ENCODE measurements at places on chromosomes 2 and 18. TPM values are rescaled to one million over a fixed set of nuclear protein-coding genes. Genes with fewer than 3 reads are reported as not detected.

DNA sequence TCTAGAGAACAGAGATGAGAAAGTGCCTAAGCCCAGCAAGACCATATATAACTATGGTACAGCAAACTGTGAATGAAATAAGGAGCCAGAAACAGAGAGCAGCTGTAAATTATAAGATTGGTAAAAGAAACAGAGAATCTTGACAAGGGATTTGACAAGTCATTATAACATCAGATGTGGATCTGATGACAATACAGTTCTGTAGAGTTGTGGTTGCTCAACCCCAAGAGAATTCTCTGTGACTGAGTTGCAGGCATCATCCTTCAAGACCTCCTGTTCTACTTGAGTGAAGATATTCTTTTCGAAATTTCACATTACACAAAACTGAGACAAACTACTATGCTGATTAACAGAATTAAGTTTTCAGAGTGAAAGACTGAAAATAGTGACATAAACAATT lies 343.1 kb upstream of the SLC39A10 start:
- DNase-seq, result no peak

The FZD7 gene
- total RNA-seq, result 10.5 TPM

DNA sequence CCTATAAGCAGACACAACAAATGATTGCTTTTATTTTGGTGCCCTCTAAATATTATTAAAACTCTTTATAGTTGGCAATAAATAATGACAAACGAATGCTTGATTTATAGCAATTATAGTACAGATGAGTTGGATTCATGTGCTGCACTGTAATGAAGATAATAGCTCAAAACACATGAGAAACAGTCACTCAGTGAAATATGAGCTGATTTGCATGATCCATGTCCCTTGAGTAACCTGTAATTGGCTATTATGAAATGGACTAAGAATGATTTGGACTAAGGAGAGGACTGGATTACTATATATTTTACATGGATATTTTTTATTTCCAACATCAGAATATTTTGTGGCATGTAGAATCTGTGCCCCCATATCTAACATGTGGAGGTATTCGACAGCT lies 365.6 kb upstream of the UBE2E3 start:
- DNase-seq, result no peak

GRCh38 chr18:21450913-21451312 lies 149.6 kb downstream of the ESCO1 start:
- no peak for DNase-seq

DNA sequence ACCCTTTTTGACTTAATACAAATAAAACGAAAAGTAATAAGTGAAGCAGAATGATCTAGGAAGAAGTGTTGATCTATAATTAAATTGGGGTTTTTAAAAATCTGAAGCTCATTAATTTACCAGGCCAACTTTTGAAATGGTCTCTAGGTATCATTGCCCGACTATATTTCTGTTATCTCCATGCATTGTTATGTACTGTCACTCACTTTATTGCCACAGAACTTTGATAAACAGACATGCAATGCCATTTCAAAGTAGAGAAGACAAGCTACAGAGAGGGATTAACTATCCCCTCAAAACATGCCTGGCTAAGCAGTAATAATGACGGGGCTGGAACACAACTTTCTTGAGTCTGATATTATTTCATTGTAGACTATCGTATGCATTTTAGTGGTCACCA lies 147.6 kb upstream of the ITGA4 start:
- no peak for DNase-seq

GRCh38 chr2:50748671-50749070 lies 283.3 kb downstream of the NRXN1 start:
- DNase-seq, result no peak

The PTPRM gene
- 256 TPM for total RNA-seq
